ENCODE measurements at places on chromosomes 3 and 15. TPM values are rescaled to one million over a fixed set of nuclear protein-coding genes. Genes with fewer than 3 reads are reported as not detected.

The DCLK3 gene
- total RNA-seq: 2.7 TPM

The CHL1 gene
- 2.2 TPM for total RNA-seq

- no peaks in the 10 kb centered on the region for H3K27me3 ChIP-seq
- H3K36me3 ChIP-seq: no peaks in the 10 kb centered on the region
- H3K27ac ChIP-seq: no peak overlapping the region
These were observed 30.6 kb upstream of the SLC2A2 start for GRCh38 chr3:171057072-171057471.

The LRRC15 gene
- not detected for total RNA-seq

The TGM4 gene
- not detected for total RNA-seq

DNA sequence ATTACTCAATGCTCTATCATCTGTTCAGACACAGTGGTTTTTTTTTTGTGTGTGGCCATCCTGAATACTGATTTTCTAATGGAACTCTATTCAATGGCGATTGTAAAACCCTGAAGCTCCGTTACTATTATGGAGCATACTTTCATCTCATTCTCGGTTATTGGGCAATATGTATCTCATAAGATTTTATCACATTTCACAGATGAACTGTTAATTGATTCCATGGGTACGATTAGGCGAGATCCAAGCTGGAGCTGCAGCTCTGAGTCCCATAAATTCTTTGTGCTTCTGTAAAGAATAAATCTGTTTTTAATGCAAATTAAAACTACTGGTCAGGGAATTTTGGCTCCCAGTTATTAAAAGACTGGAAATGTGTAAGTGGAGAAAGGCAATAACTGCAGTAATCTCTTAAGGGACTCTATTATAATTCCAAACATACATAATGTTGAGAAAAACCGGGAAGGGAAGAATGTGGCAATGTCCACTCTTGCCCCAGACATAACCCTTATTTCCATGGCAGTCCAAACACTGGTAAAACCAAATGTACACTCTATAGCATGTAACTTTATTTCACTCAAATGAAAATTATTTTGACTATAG is 82.2 kb downstream of the GREM1 start:
- H3K4me3 ChIP-seq: no peak overlapping the region
- H3K27ac ChIP-seq: no peak overlapping the region
- no peaks in the 10 kb centered on the region for H3K36me3 ChIP-seq
- no peaks in the 10 kb centered on the region for H3K4me1 ChIP-seq
- H3K27me3 ChIP-seq: no peaks in the 10 kb centered on the region
- DNase-seq: no peak

The RLBP1 gene
- total RNA-seq: not detected

- no peaks in the 10 kb centered on the region for H3K27me3 ChIP-seq
- H3K27ac ChIP-seq: no peak overlapping the region
- H3K36me3 ChIP-seq: peaks cover 23% of the 10 kb centered on the region
- no peak overlapping the region for H3K4me3 ChIP-seq
- no peaks in the 10 kb centered on the region for H3K4me1 ChIP-seq
These were observed 82.7 kb downstream of the RARB start for GRCh38 chr3:25510797-25511196.

- DNase-seq: no peak
- peaks cover 12% of the 10 kb centered on the region for H3K4me1 ChIP-seq
- H3K27ac ChIP-seq: no peak overlapping the region
- no peaks in the 10 kb centered on the region for H3K27me3 ChIP-seq
- no peaks in the 10 kb centered on the region for H3K36me3 ChIP-seq
These were observed 2.7 kb downstream of the PRICKLE2 start for GRCh38 chr3:64222501-64223111.

GRCh38 chr3:48430708-48431101 is 819 bp upstream of the PLXNB1 start:
- no peak overlapping the region for H3K4me3 ChIP-seq
- H3K27me3 ChIP-seq: no peaks in the 10 kb centered on the region
- no peak for DNase-seq
- peaks cover 34% of the 10 kb centered on the region for H3K36me3 ChIP-seq
- no peak overlapping the region for H3K27ac ChIP-seq

The FGF12 gene
- 28.6 TPM for total RNA-seq

DNA sequence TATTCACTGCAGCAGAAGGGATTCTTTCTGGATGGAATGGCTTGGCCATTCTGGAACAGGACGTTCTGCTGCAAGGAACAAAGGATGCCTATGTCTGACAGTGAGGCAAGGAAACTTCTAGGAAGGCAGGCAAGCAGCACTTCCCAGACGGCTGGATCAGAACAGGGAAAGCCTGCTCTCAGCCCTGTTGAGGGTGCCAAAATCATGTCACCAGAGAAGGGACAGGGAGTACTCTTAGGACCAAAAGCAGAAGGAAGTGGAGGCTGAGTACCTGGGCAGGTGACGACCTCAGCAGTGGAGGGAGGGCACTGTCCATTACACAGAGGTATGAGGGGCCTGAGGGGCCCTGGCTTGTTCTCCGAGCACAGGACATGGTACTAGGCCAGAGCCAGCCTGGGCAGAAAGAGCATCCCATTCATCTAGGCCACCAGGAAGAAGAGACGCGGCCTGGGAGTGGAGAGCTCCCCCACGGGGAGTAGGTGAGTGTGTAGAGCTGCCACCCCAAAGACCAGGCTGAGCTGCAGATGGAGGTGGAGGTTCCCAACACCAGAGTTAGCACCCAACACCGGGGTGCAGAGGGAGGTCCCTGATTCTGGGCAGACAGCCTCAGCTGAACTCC is 9.6 kb downstream of the KLF15 start:
- peak; percentile 43 for DNase-seq
- no peak overlapping the region for H3K27ac ChIP-seq
- H3K4me3 ChIP-seq: no peak overlapping the region
- H3K27me3 ChIP-seq: no peaks in the 10 kb centered on the region
- no peaks in the 10 kb centered on the region for H3K4me1 ChIP-seq
- no peaks in the 10 kb centered on the region for H3K36me3 ChIP-seq

- H3K27ac ChIP-seq: peak overlapping the region; percentile 52
- H3K36me3 ChIP-seq: no peaks in the 10 kb centered on the region
- H3K4me3 ChIP-seq: no peak overlapping the region
These were observed 156.4 kb upstream of the AZI2 start for GRCh38 chr3:28504976-28505375.

GRCh38 chr15:41561777-41562145 is 2.7 kb downstream of the TYRO3 start:
- DNase-seq: peak; percentile 85
- H3K36me3 ChIP-seq: peaks cover 53% of the 10 kb centered on the region
- H3K4me3 ChIP-seq: peak overlapping the region; percentile 69
- peaks cover 41% of the 10 kb centered on the region for H3K4me1 ChIP-seq
- peak overlapping the region; percentile 56 for H3K27ac ChIP-seq
- no peaks in the 10 kb centered on the region for H3K27me3 ChIP-seq

The MASP1 gene
- total RNA-seq: 0.09 TPM

- no peak for DNase-seq
- H3K4me3 ChIP-seq: no peak overlapping the region
- no peaks in the 10 kb centered on the region for H3K27me3 ChIP-seq
- no peaks in the 10 kb centered on the region for H3K36me3 ChIP-seq
These were observed 291.5 kb downstream of the KBTBD8 start for GRCh38 chr3:67289626-67290025.

DNA sequence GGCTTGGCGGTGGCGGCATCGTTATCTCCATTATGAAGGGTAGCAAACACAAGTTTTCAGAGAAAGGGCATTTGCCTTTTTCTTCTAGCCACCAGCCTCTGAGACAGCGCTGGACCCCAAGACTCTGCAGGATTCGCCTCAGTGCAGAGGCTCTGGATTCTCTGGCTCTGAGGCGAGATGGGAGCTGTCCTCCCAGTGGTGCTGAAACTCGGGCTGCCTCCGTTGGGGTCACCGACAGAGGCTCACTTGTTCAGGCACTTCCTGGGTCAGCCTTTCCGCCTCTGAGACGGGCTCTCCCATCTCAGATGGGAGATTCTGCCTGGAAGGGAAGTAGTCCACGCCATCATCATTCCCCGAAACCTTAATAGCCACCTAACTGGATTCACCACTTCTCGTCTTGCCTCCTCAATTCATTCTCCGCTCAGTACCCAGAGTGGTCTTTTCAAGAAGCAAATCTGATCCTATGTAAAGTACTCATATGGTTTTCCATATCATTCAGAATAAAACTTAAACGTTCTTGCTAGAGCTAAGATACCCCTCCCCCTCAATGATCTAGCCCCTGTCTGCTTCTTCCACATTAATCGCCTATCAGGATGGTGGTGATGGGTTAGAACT is 76.9 kb downstream of the RHCG start:
- no peaks in the 10 kb centered on the region for H3K4me1 ChIP-seq
- peak; percentile 96 for DNase-seq
- no peak overlapping the region for H3K27ac ChIP-seq
- no peak overlapping the region for H3K4me3 ChIP-seq
- H3K36me3 ChIP-seq: no peaks in the 10 kb centered on the region

DNA sequence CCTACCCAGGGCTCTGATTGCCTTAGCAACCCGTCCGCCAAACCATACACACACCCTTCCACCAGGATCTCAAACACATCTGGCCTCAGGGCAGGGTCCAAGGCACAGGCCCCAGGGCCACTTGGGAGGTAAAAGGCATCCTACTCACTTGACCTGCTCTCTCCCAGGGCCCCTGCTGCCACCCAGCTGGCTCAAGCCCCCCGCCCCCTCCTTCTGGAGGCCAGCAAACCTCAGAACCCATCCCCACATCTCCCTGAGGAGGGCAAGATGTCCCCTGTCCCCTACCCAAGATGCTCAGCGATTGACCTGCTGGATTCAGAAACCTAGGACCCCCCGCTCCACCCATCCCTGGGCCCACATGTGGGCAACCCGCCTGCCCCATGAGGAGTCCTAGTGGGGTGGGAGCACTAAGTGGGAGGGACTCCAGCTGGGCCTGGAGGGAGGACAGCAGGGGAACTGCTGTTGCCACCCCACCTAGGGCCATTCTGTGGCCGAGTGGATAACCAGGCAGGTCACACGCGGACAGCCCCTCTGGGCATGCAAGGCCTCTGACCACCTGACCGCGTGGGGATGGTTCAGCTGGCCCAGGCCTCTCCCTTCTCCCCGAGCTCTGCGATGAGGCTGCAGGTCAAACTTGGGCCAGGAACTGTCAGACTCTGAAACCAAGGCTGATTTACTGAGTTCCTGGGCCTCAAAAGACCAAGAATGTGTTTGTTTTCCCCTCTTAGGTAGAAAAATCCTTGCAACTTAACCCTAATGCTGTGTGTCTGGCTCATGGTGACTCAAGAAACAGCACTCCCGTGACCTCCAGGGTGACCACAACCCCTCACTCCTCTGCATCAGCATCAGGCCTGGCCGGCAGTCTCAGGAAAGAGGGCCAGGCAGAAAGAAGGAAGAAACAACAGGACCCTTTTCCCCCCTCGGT is 4.2 kb downstream of the MFGE8 start:
- DNase-seq: no peak
- peaks cover 51% of the 10 kb centered on the region for H3K36me3 ChIP-seq
- H3K27ac ChIP-seq: no peak overlapping the region
- no peaks in the 10 kb centered on the region for H3K27me3 ChIP-seq
- H3K4me1 ChIP-seq: no peaks in the 10 kb centered on the region

The ANKRD63 gene
- total RNA-seq: not detected

DNA sequence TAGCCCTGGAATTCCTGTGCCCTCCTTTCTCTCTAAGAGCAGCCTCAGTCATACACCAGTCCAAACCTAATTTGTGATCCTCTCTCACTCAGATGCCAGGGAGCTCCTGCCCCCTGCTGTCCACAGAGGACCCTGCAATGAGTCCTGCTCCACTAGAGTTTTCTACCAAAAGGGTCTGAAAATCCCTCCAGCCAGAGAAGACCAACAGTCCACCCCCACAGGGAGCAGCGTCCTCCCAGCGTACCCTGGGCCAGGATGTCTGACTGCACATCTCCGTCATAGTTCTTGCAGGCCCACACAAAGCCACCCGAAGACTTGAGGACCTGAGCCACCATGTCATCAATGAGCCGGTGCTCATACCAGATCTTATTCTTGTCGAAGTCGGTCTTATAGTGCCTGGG is 15.4 kb downstream of the IDH2 start:
- H3K36me3 ChIP-seq: no peaks in the 10 kb centered on the region
- DNase-seq: peak; percentile 87
- no peak overlapping the region for H3K27ac ChIP-seq
- H3K4me1 ChIP-seq: no peaks in the 10 kb centered on the region
- H3K4me3 ChIP-seq: no peak overlapping the region

The EHHADH gene
- 73.7 TPM for total RNA-seq

The TRH gene
- total RNA-seq: 0.22 TPM

The PGBD4 gene
- 0.84 TPM for total RNA-seq
